ENCODE measurements at places on chromosomes 5 and 9.

DNA sequence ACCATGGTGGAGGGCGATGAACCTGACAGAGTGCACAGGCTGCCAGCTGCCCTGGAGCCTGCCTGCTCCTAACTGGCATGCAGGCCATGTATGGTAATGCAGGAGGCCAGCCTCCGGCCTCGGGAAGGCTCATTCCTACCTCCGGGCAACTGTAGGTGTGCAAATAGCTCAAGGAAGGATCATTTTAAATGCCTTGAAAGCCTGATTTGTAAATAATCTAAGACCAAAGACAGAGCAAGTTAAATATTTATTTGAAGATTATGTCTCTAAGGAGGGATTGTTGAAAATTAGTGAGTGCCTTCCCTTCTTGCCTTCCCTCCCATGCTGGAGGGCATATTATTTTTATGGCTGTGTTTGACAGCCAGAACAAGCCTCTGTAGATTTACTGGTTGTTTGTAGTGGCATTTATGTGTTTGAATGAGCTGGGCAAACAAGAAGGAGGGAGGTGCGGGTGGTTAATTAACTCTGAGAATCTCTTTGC lies 285.7 kb upstream of the TUT7 start:
- DNase-seq, result no peak

- no peak for DNase-seq
Observed at GRCh38 chr9:107732781-107733522, 243.4 kb upstream of the KLF4 start.

DNA sequence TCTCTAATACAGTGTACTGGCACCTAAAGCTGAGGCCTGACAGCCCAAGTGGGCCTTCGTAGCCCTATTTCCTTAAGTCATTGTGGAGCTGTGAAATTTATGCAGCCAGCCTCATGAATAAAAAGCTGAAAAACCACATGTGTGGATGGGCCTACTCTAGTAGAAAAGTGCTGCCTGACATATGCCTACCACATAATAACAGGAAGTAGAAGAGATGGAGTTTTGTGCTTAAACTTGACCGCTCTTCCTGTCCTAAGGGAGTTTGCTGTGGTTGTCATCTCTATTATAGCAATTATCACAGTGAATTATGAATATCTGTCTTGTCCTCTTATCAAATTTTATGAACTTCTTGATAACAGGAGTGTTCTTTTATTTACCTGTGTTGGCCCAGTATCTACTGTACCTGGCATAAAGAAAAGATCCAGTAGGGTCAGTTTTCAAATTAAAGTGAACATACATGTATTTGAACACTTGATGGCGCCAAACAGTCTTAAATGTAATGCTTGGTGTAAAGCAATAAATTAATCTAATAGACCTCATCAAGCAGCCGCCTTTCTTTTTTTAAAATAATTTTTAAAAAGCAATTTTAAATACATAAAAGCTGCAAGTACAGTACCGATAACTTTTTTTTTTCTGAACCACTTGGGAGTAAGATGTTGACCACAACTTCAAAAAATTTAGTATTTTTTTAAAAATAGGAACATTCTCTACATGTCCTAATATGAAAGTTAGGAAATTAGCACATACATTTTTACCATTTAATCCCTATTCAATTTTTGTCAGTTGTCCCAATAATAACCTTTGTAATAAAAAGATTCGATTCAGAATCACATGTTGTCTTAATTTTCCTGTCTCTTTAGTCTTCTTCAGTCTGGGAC lies 51.0 kb downstream of the FKTN start:
- no peak for DNase-seq

DNA sequence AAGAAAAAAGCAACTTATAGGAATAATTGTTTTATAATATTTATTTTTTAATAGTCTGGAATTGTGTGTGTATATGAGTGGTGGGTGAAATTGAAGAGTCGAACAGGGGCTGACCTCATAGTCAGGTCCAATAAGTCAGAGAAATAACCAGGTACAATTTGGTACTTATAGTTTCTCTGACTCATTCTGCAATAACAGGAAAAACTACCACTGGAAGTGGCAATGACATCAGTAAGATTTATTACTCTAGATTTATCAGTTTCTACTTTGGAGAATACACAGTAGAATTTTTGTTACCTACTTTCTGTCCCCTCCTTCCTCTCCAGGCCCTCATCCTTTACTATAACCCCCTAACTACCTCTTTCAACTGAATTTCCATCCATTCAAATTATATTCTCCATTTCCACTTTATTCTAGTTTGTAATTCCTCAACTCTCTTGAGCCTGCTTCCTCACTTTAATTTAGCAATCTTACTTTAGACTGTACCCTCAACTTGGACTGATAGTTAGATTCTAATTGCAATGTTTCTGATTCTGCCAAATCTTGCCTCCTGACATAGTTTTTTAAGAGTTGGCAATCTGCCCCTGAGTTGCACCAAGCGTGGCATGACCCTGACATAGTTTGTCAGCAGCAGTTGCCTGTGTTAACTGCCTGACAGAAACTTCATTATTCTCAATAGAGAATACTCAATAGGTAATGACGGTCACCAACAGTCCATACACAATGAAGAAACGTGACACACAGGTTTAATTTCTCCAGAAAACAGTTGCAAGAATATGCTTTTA lies 475.3 kb upstream of the RIOK2 start:
- DNase-seq, result no peak

DNA sequence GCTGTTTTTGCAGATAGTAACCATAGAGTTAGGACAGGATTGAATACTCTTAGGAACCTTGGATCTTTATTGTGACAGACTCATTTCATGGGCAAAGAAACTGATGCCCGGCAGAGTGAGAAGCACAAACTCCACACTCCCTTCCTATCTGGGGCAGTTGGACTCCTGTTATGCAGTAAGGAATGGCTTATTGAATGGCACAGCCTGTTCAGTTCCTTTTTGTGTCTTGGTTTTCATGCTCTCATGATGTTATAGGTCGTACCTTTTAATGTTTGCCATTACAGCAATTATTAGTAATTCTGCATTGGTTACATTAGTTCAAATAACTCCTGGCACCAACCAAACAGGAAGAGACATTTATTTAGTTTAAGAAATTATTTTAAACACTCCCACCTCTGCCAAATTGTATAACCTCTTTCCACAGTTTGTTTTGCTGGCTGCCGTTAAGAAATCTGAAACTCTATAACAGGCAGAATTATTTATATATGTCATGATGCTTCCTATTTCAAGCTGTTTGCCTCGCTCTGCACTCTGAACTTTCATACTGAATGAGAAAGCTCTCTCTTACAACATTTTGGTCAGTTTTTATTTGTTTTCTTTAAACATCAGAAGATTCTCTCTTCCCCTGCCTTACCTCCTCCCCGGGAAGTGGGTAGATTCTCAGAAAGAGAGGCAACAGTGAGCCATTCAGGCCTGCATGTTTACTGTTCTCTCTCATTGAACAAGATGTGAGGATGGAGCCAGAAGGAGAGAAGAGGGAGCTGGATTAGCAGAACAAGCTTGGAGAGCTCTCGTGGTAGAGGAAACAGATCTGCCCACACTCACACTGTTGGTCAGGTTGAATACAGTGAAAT lies 144.4 kb downstream of the ARHGEF28 start:
- no peak for DNase-seq

DNA sequence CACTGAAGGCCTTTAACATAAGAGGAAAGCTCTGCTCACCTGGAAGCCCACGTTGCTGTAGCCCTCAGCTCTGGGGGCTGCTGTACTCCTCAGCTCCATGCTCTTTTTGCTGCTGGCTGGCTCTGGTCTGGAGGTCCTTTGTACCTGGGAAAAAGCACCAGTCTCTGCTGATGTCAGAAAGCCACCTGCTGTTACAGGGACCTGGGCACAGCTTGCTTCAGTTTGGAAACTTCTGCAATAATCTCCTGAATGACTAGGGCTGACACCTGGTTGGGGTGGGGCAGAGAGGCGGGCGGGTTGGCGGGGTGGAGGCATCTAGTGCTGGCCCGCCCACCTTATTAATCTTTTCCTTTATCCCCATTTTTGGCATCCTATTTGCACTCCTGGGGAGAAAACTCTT lies at the start of gene SLC28A3:
TSS of gene SLC28A3 (minus strand) at position 224 of the 400 bp plus-strand sequence. CDS start at position 99, 125 bp downstream.
- no peak for DNase-seq

DNA sequence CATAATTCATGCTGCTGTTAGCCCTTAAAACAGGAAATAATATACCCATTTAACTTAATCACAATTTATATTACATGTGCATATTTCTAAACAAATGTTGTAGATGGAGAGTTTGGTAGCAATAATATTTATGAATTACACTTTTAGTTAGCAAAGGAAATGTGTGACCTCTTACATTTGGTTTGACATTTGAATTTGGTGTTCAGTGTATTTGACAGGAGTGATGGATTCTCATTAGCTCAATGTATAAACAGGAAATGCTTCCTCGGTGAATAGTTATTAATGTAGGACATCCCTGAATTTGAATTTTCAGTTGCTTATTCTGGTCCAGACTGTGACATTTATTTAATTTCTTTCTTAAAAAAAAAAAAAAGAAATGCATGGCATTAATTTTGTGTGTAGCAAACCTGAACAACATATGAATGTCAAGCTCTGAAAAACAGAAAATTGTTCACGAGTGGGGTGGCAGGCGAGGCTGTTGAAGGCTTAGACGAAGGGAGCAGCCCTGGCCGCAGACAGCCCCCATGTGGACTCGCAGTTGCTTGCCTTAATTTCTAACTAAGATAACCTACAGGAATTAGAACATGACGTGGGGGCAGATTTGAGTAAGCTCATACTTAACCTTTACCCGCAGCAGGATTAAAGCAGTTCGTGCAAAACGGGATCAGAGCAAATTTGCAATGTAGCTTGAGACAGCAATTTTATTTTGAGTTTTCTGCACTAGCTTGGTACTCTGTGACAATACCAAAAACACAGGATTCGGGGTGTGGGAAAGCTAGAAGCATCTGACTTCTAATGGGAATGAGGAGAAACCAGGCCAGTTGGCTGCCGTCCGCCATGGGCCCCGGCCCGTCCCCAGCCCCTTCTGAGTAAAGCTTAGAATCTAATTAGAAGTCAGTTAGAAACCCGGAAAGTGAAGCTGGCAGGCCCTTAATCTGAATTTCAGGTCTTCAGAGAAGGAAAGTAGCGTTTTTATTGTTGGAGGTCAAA lies 134.3 kb downstream of the MACROH2A1 start:
- DNase-seq, result no peak

DNA sequence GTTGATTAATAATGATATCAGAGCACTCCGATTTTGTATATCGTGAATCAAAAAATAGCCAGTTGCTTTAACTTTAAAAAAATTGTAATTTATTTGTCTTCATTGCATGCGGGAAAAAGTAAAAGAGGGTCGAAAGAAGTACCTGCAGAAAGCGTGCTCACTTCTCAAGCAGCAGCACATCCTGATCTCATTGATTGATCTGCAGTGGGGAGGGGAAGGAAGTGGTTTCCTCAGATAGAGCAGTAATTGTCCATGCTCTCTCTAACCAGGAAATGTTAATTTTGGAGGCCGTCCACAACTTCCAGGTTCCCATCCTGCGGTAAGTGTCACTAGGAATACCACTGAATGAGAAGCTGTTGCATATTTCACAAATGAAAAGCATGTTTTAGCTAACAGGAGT lies 63.2 kb downstream of the SYK start:
- no peak for DNase-seq

GRCh38 chr5:74546796-74547195 lies 93.7 kb downstream of the ENC1 start:
- no peak for DNase-seq

GRCh38 chr9:6873857-6874256 lies 116.1 kb downstream of the KDM4C start:
- no peak for DNase-seq

DNA sequence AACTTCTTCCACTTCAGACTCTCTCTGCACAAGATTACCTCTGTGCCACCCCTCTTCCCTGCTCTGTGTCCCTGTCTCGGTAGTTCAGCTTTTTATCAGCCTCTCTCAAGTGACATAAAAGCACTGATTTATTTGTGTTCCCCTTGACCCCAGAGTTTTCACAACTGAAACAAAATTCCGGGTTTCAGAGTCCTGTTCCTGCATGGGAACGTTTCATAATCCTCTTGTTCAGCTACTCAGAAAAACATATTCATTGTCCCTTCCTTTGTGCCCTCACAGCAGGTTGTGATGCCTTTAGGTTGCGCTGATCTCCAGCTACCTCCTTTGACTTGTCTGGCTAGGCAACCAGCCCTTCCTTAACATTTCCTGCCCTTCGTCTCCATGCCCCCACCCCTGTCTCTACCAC lies 13.7 kb upstream of the ITGA1 start:
- no peak for DNase-seq

DNA sequence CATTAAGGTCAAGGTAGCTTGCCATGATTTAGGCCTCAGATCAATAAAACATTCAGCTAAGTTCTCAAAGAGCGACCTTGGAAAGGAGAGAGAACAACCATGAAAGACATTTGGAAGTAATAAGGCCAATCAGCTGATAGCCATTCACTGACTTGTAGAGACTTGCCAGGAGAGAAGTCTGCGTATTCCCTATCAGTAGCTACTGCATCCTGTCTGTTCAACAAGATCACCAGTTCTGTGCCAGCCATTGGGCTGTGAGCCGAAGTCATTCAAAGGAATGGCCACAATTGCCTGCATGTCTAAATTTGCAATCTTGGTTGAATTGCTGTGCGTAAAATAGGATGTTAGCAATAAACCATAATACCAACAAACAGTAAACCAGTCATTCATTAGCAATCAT lies 219.8 kb downstream of the FBXL7 start:
- DNase-seq, result no peak

- DNase-seq, result no peak
Observed at GRCh38 chr5:180739271-180739670, 587 bp downstream of the OR2Y1 start.

GRCh38 chr5:83925321-83925954 lies 204.8 kb upstream of the HAPLN1 start:
- no peak for DNase-seq

DNA sequence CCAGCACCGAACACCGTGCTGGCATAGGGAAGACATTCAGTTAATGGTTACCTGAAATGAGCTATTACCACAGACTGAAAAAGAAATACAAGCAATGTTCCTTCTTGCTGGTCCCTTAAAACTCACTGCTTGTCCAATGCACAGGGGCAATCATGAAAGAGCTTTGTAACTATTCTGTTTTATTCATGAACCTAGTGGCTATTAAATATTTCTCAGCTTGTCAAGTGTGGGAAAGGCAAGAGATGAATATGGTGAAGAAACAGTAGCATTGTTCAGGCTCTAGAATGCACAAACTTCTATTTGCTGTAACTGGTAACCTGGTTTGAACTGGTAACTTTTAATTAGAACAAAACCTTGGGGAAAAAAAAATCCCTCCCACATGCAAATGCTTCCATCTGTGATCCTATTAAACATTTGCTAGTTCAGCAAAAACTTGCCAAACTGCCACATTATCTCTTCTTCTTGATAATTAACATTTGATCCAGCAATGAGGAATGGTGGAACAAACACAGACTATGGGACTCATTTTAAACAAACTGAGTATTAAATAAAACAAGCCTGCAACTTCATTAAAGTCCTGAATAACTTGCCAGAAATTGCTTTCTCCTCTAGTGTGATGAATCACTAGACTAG lies 36.1 kb downstream of the YIPF5 start:
- DNase-seq, result no peak

All from activated T-cell treated with anti-CD3 and anti-CD28 coated beads for 24 hours (primary cell).